Endothelial cell (in vitro differentiated cells): ENCODE measurements at places on chromosomes 11 and 22.

GRCh38 chr22:30424534-30425326 is 838 bp upstream of the MTFP1 start:
- no peaks in the 10 kb centered on the region for H3K36me3 ChIP-seq
- DNase-seq, result no peak
- H3K4me3 ChIP-seq, result peak overlapping the region; percentile 73

DNA sequence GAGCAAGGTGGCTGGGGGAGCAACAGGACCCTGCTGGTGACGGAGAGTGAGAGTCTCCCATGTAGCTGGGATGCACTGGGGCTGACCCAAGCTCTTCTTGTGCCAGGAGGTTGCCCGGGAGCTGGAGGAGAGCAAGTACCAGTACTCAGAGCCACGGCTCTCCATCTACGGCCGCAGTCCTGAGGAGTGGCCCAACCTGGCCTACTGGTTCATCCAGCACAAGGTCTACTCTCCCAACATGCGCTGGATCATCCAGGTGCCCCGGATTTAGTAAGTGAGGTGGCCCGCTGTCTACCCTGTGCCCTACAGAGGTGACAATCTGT is 40.4 kb downstream of the AMPD3 start:
- H3K4me3 ChIP-seq, result no peak overlapping the region
- DNase-seq, result no peak
- no peaks in the 10 kb centered on the region for H3K4me1 ChIP-seq
- H3K27ac ChIP-seq, result no peak overlapping the region
- H3K36me3 ChIP-seq, result peaks cover 58% of the 10 kb centered on the region

- H3K4me3 ChIP-seq, result no peak overlapping the region
- no peaks in the 10 kb centered on the region for H3K27me3 ChIP-seq
- H3K27ac ChIP-seq, result no peak overlapping the region
- H3K4me1 ChIP-seq, result peaks cover 3% of the 10 kb centered on the region
- H3K36me3 ChIP-seq, result no peaks in the 10 kb centered on the region
Observed at GRCh38 chr11:12735262-12735661, 61.0 kb downstream of the TEAD1 start.

GRCh38 chr11:47400768-47401279 is 7.6 kb upstream of the SLC39A13 start:
- no peaks in the 10 kb centered on the region for H3K36me3 ChIP-seq
- H3K27me3 ChIP-seq, result peaks cover 2% of the 10 kb centered on the region
- H3K4me3 ChIP-seq, result peak overlapping the region; percentile 79
- no peak for DNase-seq
- peaks cover 14% of the 10 kb centered on the region for H3K4me1 ChIP-seq
- no peak overlapping the region for H3K27ac ChIP-seq

- peaks cover 32% of the 10 kb centered on the region for H3K4me1 ChIP-seq
- DNase-seq, result no peak
- no peaks in the 10 kb centered on the region for H3K36me3 ChIP-seq
- H3K4me3 ChIP-seq, result no peak overlapping the region
Observed at GRCh38 chr11:86459002-86459385, 84.3 kb downstream of the CCDC81 start.

GRCh38 chr11:86671531-86672006 is 847 bp downstream of the ME3 start:
- H3K4me3 ChIP-seq, result peak overlapping the region; percentile 82
- H3K36me3 ChIP-seq, result peaks cover 3% of the 10 kb centered on the region
- peak; percentile 5 for DNase-seq
- H3K27me3 ChIP-seq, result peaks cover 9% of the 10 kb centered on the region
- no peak overlapping the region for H3K27ac ChIP-seq

- H3K4me3 ChIP-seq, result no peak overlapping the region
- no peak for DNase-seq
- H3K27ac ChIP-seq, result no peak overlapping the region
- H3K27me3 ChIP-seq, result peaks cover 7% of the 10 kb centered on the region
Observed at GRCh38 chr22:27293721-27294445, 507.7 kb downstream of the MN1 start.

- H3K27me3 ChIP-seq, result peaks cover 3% of the 10 kb centered on the region
- DNase-seq, result no peak
- no peaks in the 10 kb centered on the region for H3K4me1 ChIP-seq
- no peak overlapping the region for H3K4me3 ChIP-seq
Observed at GRCh38 chr22:49251371-49251770, 576.3 kb downstream of the BRD1 start.

GRCh38 chr11:102883141-102883540 is 8.4 kb upstream of the MMP12 start:
- H3K27me3 ChIP-seq, result peaks cover 1% of the 10 kb centered on the region
- no peaks in the 10 kb centered on the region for H3K36me3 ChIP-seq
- H3K27ac ChIP-seq, result no peak overlapping the region
- no peak overlapping the region for H3K4me3 ChIP-seq
- H3K4me1 ChIP-seq, result peaks cover 3% of the 10 kb centered on the region

DNA sequence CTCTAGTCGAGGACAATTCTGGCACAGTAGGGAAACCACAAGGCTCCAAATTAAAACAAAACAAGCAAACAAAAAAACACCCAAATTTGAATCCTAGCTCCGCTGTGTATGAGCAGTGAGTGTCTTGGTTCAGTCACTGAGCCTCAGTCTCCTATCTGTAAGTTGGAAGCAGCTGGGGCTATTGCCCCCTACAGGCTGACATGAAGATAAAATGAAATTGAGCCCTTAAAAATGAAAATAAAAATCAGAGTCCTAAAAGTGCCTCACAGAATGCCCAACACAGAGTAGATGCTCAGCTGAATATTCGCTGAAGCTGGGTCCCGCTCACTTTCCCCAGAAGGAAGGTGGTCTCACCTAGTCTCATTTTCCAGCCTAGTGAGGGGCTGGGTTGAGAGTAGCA is 65.2 kb downstream of the PDE2A start:
- no peak overlapping the region for H3K27ac ChIP-seq
- H3K4me3 ChIP-seq, result no peak overlapping the region
- H3K4me1 ChIP-seq, result peaks cover 13% of the 10 kb centered on the region

DNA sequence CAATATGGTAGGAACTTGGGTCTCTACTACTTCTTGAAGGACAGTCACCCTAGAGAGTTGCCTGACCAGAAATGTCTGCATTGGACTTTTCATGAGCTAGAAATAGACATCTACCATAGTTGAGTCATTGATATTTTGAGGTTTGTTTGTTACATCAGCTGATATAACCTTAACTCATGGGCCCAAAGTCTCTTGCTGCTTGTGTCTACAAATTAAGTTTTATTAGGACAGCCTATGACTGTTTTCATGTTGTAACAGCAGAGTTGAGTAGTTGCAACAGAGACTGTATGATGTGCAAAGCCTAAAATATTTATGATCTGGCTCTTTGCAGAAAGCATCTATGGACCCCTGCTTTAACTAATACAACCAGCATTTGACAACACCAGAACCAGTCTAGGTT is 155.3 kb downstream of the MIAT start:
- no peaks in the 10 kb centered on the region for H3K27me3 ChIP-seq
- peaks cover 11% of the 10 kb centered on the region for H3K4me1 ChIP-seq
- no peak overlapping the region for H3K27ac ChIP-seq
- no peaks in the 10 kb centered on the region for H3K36me3 ChIP-seq
- DNase-seq, result no peak

DNA sequence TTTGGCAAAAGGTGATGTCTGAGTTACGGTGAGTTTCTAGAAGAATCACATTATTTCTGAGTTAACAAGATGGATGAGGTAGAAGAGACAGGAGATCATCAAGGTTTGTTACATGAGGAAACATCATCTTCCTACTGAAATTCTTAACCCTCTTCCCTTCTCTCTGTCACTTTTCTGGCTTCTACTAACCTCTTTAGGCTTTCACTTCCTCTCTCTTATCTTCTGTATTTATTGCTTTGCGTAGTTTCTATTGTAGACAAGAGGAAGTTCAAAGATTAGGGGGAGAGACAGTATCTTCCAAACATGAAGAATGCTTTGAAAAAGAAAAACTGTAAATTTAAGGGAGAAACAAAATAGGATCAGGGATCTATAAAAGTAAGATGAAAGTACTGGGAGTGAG is 75.4 kb downstream of the TRPC6 start:
- no peaks in the 10 kb centered on the region for H3K27me3 ChIP-seq
- no peaks in the 10 kb centered on the region for H3K36me3 ChIP-seq
- peaks cover 7% of the 10 kb centered on the region for H3K4me1 ChIP-seq

DNA sequence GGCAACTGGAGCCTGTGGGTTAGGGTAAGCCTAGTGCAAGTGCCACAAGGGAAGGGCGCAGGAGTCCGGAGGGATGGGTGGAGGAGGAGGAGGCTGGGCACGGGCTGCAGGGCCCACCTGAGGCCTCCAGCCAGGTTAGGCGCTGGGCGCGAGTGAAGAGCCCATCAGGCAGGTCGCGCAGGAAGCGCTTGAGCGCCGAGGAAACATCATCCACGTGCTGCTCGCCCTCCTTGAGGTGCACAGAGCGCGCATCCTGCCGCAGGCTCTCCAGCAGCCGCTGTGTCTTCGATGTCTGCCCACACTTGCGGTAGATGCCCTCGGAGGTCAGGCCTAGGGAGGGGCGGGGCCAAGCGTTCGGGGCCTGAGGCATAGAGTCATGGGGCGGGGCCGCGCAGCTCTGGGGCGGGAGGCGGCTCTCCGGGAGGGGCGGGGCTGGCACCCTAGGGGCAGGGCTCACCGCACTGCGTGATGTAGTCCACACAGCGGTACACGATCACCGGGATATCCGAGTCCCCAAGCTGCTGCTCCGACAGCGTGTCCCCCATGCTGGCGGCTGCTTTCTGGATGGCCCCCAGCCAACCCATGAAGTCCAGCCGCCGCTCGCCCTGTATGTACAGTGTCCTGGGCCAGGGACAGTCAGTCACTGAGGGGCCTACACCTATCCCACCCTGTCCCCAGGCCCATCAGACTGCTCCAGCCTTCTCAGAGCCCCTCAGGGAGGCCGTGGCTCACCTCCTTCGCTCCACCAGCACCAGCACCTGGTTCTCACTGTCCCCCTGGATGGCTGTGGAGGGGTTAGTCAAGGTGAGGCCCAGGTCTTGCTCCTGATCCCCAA is 22.9 kb upstream of the PDE2A start:
- peaks cover 21% of the 10 kb centered on the region for H3K27me3 ChIP-seq
- no peaks in the 10 kb centered on the region for H3K4me1 ChIP-seq
- no peak overlapping the region for H3K27ac ChIP-seq
